ENCODE measurements at places on chromosomes 5 and 9.
A peak's percentile ranks its signal among the peaks of the same experiment; 100 is the strongest.

- DNase-seq: no peak
Observed at GRCh38 chr5:1649554-1649953, 125.8 kb upstream of the LPCAT1 start.

- DNase-seq: no peak
Observed at GRCh38 chr5:111810112-111810511, 53.1 kb upstream of the NREP start.

DNA sequence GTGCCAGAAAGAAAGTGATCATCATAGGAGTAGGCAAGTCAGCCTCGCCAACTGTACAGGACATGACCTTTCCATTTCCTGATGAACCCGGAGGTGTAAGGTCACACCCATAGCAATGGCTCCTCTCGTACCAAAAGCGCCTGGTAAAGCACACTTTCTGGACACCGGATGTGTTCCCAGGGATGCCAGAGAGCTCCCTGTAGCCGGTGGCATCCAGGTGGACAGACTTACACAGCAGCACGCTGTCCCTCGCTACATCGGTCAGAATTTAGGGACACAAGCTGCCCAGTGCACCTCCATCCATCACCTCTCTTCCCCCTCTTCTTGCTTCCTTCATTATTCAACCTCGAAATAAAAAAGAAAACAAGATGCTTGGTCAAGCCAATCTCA, 105.4 kb downstream of the SYK start:
- no peak for DNase-seq

- DNase-seq: peak; percentile 54
Observed at GRCh38 chr9:130893341-130894101, 3.1 kb downstream of the QRFP start.

All from urinary bladder (tissue), 4 donors.